ENCODE measurements at places on chromosomes 11 and 22.
A peak's percentile ranks its signal among the peaks of the same experiment; 100 is the strongest.

DNA sequence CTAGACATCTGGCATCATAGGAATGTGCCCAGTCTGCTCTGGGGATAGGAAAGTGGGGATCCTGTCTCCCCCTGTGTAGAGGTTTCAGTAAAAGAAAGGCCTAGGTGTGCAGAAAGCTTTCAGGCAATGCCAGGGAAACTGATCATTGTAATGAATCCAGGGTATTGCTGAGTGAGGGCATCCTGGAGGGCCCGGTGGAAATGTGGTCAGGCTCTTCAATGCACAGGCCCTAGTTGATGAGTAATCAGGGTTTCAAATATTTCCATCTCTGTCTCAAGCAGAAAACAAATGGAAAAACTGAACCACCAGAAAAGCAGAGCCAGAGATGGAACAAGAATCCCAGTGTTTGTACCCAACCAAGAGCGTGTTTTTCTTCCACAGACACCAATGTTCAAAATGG, 2.0 kb downstream of the CD3E start:
- peak; percentile 17 for ATAC-seq

GRCh38 chr11:825366-826226, 2.1 kb upstream of the CRACR2B start:
- no peak for ATAC-seq

- no peak for ATAC-seq
Measured at GRCh38 chr22:41369837-41370236, 11.9 kb upstream of the TEF start.

- ATAC-seq, result no peak
Measured at GRCh38 chr11:108914211-108914610, 249.3 kb downstream of the DDX10 start.

DNA sequence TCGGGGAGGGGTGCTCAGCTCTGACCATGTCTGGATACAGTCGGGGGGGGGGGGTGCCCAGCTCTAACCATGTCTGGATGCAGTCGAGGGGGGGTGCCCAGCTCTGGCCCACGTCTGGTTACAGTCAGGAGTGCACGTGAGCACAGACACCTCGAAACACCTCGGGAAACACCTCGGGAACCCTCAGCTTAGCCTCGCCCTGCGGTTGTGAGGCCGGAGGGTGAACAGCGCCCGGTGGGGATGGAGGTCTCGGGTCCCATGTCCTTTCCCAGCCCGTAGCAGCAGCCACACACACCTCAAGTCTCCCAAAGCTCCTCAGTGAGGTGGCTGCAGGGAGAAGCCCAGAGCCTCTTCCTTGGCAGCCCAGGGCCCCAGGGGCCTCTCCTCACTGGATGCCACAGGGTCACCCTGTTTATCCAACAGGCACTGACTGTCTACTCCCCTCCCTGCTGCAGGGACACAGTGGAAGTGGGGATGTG, 2.1 kb downstream of the SIGIRR start:
- ATAC-seq, result no peak
